SJSA1 (cell line): ENCODE measurements at places on chromosomes 2 and 18.

- peak; percentile 99 for DNase-seq
Observed at GRCh38 chr2:237500681-237501424, 13.8 kb downstream of the MLPH start.

- no peak for DNase-seq
Observed at GRCh38 chr2:67878743-67879142, 184.1 kb downstream of the C1D start.

DNA sequence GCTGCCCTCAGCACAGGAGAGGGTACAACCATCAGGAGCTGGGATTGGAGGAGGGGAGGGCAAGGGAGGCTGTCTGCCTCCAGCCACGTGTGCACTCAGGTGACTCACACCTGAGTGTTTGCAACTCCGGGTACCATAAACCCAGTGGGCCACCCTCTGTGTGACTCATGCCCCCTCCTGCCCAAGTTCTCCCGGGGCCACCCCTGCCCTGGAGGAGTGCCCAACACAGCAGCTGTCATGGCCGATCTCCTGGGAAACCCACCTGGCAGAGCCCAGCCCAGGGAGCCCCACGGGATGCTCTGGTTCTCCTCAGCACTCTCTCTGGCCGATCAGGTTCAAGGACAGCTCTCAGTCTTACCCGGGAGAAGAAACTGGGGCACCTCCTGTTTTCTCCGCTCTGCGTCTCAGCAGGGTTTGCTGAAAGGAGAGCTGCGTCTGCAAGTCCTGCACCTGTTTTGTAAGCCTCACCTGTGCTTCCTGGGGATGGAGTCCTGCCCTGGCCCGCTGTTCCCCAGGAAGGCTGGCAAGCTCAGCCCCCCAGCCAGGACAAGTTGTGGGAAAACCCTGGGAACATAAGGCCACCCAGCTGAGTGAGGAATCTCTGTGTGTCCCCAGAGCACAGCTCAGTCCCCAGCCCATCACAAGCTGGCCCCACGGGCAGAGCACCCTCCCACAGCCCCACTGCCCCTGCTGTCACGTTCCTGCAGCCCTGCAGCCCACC, 44.0 kb upstream of the UBE2F start:
- no peak for DNase-seq

DNA sequence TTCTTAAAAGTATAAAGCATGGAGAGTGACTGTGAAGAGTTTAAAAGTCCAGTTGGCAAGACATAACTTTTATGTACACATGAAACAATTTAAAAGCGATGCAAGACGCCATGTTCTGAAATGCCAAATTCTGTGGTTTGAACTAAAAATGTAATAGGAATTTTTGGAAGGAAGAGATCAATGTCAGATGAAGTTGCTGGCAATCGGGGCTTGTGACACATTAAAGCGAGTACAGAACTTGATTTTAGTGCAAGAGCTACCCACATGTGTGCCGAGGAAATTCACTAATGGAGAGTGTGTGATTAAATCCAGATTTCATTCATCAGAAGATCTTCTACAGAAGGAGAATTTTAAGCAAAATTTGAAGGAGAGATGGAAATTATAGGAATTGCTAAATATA, 220.2 kb upstream of the CCDC68 start:
- no peak for DNase-seq
